CD4-positive, alpha-beta T cell treated with Interleukin-4 for 4 hours (primary cell): ENCODE measurements at places on chromosomes 3 and 15.

- DNase-seq: peak; percentile 14
These were observed 6.4 kb downstream of the KPNA1 start for GRCh38 chr3:122508135-122508914.

- no peak for DNase-seq
These were observed 23.7 kb downstream of the ADCY5 start for GRCh38 chr3:123424999-123425712.

DNA sequence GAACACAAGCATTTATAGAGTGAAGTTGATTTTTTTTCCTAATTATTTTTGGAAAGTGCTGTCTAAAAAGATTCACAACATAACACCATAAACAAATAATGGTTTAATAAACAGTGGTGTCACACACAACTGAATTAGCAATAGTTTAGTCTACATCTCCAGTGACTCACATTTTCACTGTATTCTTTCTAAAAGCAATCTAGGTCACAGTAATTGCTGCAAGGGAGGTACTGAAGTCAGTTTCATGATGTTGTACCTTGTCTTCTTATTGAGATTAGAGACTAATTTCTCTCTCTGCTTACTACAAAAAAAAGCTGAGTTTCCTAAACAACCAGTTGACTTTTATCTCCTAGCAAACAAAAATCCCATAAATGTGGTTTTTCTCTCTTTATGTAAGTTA, 29.6 kb downstream of the PLSCR4 start:
- DNase-seq: no peak

DNA sequence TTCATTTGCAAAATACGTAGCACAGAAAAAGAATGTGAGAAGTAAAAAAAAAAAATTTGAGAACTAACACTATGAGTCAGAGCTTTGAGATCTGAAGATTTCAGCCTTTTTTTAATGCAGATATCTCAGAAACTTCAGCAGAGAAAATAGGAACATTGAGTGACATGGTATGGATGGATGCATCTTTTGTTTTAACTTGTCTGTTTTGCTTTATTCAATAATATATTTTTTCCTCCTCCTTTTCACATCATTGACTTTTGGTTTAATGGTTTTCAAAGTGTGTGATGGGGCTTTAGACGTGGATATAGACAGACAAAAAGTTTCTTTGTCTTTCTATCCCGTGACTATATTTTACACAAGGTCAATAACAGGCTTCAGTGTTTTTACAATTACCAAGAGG, 426.7 kb upstream of the FRG2C start:
- DNase-seq: no peak

- DNase-seq: no peak
These were observed 41.2 kb downstream of the ZNF710 start for GRCh38 chr15:90042356-90042755.
